ENCODE measurements at places on chromosomes 16 and 17.

- no peak for DNase-seq
Observed at GRCh38 chr17:80354336-80354735, 60.6 kb upstream of the ENDOV start.

GRCh38 chr17:77295241-77295853 is 154.6 kb downstream of the SEC14L1 start:
- DNase-seq: no peak

DNA sequence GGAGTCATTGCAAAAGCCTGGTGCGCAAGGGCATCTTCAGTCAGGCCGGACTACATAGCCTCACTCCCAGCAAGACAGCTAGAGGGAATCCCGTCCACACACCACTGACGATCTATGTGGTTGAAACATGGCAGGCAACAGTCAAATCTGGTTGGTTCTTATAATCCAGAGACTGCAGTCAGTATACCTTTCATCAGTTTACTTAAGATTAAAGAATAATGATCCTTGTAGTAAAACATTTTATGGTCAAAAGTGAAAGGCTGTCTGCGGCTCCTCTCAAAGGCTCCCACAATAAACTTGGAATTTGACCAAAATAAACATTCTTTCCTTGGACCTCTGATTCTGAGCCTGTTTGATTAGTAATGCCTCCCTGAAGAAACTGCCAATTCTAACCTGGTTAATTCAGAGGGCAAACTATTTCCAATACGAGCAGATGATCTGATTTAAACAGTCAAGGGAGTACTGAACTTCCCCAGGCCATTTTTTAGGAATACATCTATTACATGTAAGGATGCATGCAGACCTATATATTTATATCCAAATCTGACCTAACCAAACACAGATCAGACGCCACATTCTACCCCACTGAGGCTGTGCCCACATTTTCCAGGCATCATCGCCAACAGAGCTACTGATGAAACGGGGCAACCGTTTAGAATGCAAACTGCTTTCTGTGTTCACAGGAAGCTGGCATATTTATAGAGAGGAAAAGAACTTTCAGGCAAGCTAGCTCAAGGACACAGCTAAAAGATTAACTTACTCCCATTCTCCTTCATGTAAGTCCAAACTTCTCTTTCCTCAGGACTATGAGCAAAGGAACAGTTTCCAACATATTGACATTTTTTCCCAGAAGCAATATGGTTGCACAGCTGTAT is 15.3 kb upstream of the TXNDC11 start:
- peak; percentile 15 for DNase-seq

GRCh38 chr16:67703626-67704025 is 15.5 kb downstream of the GFOD2 start:
- no peak for DNase-seq

GRCh38 chr17:419073-419735 is 66.6 kb upstream of the RPH3AL start:
- no peak for DNase-seq

- DNase-seq: no peak
Observed at GRCh38 chr16:25875956-25876598, 184.3 kb downstream of the HS3ST4 start.

GRCh38 chr16:81432937-81433557 is 11.6 kb upstream of the CMIP start:
- no peak for DNase-seq

GRCh38 chr17:29070781-29071180 is 27.8 kb downstream of the PIPOX start:
- no peak for DNase-seq

Data from fibroblast of skin of left quadriceps (primary cell).